ENCODE measurements at places on chromosomes 3 and 15. TPM values are rescaled to one million over a fixed set of nuclear protein-coding genes. Genes with fewer than 3 reads are reported as not detected.
A peak's percentile ranks its signal among the peaks of the same experiment; 100 is the strongest.

DNA sequence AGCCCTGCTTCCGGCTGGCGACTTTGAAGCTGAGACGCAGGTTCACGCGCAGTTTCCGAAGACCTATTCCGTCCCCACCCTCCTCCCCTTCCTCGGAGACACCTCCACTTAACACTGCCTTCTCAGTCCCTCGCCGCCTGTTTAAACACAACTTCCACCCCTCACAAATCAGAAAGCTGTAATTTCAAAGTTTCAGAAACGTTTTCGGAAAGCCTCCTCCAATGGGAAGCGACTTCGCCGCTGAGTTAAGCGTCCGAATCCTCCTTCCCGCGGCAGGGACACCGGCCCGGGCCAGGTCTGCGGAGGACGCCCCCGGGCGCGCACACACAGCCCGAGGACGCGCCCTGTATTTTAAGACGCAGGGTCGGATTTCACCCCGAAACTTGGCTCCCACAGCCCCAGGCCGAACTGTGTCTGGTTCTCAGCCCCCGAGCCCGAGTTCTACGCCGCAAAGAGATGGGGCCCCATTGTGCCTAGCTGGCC, 559 bp upstream of the LRRN1 start:
- peaks cover 64% of the 10 kb centered on the region for H3K27me3 ChIP-seq
- DNase-seq: no peak
- H3K4me3 ChIP-seq: peak overlapping the region; percentile 76

DNA sequence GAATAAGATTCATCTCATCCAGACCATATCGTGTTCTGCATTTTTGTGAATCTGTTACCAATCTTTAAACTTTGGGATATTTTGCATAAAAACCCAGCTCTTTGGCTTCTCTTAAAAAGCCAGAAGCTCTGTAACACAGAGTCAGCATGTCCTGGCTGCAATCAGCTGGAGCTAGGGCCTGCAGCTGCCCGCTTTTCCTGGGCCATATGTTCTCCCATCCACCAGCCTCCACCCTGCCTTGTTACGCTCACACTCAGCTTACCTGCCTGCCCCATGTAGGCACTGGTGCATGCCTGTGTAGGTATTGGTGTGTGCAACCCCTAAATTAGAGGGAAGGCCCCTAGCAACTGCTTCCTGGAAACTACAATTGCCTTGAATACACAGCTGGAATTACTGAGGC, 48.2 kb downstream of the CRYGS start:
- DNase-seq: no peak
- H3K27ac ChIP-seq: no peak overlapping the region
- H3K27me3 ChIP-seq: no peaks in the 10 kb centered on the region
- H3K36me3 ChIP-seq: no peaks in the 10 kb centered on the region
- no peaks in the 10 kb centered on the region for H3K4me1 ChIP-seq

DNA sequence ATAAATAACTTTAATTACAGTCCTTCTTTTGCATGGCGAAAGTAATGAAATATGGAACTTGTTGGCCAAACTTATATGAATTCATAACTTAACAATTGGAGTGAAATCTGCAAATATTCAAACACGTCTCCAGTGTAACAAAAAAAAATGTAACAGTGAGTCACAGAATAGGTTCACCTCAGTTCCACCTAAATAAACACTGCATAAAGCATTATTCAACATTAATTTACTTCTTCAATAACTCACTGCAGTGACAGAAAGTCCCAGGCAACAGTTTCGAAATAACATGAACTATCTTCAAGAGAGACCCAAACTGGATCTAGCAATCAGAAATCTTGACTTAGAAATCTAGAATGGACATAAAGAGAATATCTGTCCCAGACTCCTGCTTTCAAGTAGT, 75.6 kb downstream of the GMNC start:
- H3K27me3 ChIP-seq: no peaks in the 10 kb centered on the region
- H3K36me3 ChIP-seq: no peaks in the 10 kb centered on the region
- H3K4me1 ChIP-seq: no peaks in the 10 kb centered on the region
- no peak overlapping the region for H3K4me3 ChIP-seq

DNA sequence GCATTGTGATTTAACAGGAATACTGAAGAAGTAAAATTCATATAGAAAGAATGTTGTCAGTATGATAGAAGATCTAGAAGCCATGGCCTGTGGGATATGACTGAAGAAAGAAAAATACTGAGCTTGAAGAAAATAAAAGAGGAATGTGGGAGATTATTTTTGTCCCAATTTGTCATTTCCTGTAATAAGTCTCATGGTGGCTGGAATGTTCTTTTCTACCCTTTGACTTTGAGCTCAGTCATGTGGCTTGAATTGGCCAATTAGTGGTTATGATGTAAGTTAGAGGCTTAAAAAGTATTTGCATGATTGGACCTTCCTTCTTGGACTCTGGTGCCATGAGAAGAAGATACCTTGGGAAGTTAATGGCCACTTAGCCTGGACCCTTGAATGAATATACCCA, 14.1 kb downstream of the APH1B start:
- no peak overlapping the region for H3K27ac ChIP-seq
- peaks cover 30% of the 10 kb centered on the region for H3K36me3 ChIP-seq
- H3K4me1 ChIP-seq: peaks cover 5% of the 10 kb centered on the region
- no peak overlapping the region for H3K4me3 ChIP-seq
- no peak for DNase-seq

The TMEM212 gene
- polyA plus RNA-seq: not detected

The NKIRAS1 gene
- 0.69 TPM for polyA plus RNA-seq

The TRIM42 gene
- not detected for polyA plus RNA-seq

The ERC2 gene
- not detected for polyA plus RNA-seq

Measured in CD14-positive monocyte (primary cell).